SHP77 treated with DMSO at 0.1 percent for 48 hours (cell line): ENCODE measurements at places on chromosomes 2 and 18.

- no peak for DNase-seq
Observed at GRCh38 chr2:228079194-228079593, 102.3 kb downstream of the SPHKAP start.

- DNase-seq, result no peak
Observed at GRCh38 chr2:174611854-174612253, 14.2 kb upstream of the WIPF1 start.

- no peak for DNase-seq
Observed at GRCh38 chr2:229849073-229849472, 72.7 kb downstream of the TRIP12 start.

GRCh38 chr18:31546476-31546875 is 45.2 kb upstream of the TTR start:
- no peak for DNase-seq

DNA sequence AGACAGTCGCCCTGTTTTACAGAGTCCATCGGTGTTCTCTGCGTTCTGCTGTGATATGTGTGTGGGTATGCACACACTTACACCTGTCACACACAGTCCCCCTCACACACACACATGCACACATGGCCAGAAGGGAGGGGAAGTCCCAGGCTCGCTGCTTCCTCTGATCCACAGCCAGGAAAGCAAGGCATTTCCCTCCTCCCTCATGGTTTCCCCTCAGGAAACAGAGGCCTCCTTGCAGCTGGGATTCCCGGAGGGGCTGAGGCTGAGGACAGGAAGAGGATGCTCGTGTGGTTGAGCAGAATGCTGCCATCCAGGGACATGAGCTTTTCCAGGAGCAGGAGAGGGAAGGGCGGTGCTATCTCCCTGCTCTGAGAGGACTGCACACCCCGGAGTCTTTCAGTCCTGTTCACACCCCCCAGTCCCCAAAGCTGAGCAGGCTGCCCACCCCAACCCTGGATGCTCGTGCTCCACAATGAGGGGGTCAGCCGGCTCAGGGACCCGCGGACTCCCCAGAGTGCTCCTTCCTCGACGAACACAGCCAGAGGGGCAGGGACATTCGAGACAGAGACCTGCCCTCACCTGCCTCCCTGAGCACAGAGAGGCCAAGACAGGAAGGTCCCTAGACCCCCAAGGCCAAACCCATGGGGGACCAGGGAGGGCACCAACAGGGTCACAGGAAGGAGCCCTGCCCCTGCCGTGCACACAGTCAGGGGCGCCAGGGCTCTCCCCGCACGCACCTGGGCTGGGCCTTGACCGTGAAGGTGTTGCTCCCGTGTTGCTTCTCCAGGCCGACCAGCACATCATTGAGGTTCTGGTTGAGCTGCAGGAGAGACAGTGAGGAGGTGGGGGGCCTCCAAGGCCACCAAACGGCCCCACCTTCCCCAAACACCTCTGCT is 45.3 kb downstream of the BIN1 start:
- DNase-seq, result no peak

GRCh38 chr2:174561283-174561971 is 36.2 kb downstream of the WIPF1 start:
- no peak for DNase-seq
